NCI-H226 (cell line): ENCODE measurements at places on chromosomes 7 and 10.

DNA sequence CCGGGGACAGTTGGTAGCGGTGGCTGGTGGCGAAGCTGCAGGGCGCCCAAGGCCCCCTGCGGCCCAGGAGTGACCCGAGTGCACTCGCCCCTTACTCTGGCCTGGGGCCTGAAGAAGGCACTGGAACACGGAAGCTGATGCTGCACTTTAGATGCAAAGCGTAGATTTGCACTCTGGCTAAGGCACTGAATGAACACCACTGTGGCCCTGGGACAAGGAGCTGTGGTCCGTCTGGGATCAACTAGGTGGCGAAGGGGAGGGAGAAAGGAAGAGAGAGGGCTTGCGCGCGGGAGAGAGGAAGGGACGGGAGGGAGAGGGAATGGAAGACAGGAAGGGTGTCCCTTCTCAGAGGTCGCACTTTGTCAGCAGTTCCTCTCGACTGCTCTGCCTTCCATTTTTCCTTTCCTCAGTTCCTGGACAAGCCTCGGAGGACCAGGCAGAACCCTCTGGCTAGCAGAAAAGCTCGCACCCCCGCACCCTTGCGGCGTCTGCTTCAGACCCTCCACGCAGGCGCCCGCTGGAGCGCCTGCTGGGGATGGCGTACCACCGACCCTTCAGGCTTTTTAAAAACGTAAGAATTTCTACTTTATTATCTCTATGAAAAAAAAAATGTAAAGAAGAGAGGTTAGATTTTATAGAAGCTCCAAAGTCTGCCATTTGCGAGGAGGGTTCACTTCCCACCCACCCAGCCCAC is 1.2 kb downstream of the FERD3L start:
- DNase-seq = no peak

GRCh38 chr7:29091715-29092114 is 54.6 kb downstream of the CPVL start:
- DNase-seq = no peak

DNA sequence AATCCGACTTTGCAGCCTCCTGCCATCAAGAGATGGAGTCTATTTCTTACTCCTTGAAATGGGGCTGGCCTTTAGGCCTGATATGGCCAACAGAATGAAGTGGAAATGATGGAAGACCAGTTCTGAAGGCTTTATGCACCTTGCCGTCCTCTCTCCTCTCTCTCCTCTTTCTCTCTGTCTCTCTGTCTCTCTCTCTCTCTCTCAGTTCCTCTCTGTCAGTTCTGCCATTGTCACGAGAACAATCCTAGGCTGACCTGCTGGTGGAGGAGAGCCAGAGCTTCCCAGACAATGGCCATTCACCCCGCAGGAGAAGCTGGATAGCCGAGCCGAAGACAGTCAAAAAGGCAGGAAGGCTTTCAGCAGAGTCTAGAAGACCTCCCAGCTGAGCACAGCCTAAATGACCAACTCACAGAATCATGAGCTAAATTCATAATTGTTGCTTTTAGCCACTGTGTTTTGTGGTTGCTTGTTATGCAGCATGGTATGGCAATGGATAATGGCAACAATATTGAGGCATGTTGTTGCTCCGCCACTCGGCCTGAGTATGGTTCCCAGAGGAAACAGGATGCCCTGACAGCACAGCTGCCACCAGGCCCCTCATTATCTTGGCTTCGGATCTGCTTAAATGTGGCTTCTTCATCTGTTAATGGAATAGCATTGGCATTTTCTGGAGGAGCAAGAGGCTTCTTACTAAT is 35.5 kb downstream of the FRMPD2 start:
- no peak for DNase-seq

- no peak for DNase-seq
Observed at GRCh38 chr10:104892879-104893617, 252.0 kb downstream of the SORCS3 start.

DNA sequence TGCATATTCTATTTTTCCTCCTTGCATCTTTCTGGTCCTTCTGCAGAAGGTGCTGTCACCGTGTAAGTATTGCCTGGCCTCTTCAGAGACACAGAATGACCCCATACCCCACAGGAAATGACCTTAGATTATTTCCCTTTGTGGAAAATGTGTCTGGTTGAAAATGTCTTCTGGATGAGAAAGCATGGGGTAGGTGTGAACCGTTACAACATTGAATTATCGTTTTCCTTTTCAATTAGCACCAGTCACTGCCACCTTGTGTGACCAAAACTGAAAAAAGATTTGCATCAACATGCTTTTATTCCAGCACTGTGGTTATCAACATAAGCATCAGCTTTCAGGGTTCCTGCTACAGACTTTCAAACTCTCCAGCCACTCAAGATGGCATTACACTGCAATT is 58.0 kb upstream of the CELF2 start:
- no peak for DNase-seq
